Stimulated activated CD4-positive, alpha-beta T cell treated with anti-CD3 and anti-CD28 coated beads, Interleukin-12 subunit alpha, Interleukin-12 subunit beta, amount 100 ng/mL, for 24 hours (primary cell): ENCODE measurements at places on chromosomes 13 and 19.

- no peak for DNase-seq
Observed at GRCh38 chr13:49351871-49352270, 92.0 kb downstream of the CAB39L start.

DNA sequence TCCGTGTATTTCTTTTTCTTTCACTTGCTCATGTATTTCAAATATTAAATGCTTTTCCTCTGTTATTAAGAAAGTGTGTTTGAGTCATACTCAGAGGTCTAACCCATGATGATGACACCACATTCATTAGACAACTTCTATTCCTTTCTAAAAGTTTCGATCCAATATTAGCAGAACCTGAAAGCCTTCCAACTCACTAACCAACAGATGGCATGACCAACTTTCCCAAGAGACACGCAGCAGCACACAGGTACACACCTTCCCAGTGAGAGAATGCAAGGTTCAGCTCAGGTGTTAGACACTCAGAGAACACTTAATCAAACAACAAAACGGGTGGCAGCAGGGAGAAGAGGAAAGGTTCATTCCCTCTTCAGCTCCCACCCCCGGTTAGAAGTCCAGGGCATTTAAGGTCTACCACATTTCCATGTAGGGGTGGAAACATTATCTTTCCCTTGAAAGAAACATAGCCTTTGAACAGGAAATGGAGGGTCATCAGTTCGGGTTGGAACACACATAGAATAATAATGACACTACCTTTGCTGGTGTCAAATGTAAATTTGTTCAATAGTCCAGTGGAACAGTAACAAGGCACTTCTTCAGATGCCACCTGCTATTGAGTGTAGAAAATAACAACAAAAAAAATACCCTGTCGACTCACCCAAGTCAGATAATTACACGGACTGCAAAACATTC is 404.2 kb downstream of the COG6 start:
- DNase-seq, result no peak

GRCh38 chr13:50069261-50069660 is 54.0 kb downstream of the KCNRG start:
- no peak for DNase-seq

GRCh38 chr13:107301724-107302374 is 733.9 kb upstream of the ARGLU1 start:
- DNase-seq, result no peak

GRCh38 chr13:38173403-38173802 is 176.2 kb upstream of the UFM1 start:
- DNase-seq, result no peak

GRCh38 chr13:112522578-112522977 is 65.4 kb downstream of the TUBGCP3 start:
- no peak for DNase-seq

DNA sequence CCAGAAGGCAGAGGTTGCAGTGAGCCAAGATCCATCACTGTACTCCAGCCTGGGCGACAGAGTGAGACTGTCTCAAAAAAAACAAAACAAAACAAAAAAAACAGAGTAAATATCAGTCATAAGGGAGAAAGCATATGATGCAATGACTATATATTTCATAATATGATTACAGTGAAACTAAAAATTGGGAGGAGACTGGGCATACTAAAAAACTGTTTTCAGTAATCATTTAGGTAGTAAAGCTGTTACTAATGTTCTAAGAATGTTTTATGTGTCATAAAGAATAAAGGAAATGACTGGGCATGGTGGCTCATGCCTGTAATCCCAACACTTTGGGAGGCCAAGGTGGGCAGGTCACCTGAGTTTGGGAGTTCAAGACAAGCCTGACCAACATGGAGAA is 15.9 kb downstream of the ZNF573 start:
- DNase-seq, result no peak

- DNase-seq, result peak; percentile 8
Observed at GRCh38 chr13:80979035-80979641, 638.2 kb upstream of the SPRY2 start.

DNA sequence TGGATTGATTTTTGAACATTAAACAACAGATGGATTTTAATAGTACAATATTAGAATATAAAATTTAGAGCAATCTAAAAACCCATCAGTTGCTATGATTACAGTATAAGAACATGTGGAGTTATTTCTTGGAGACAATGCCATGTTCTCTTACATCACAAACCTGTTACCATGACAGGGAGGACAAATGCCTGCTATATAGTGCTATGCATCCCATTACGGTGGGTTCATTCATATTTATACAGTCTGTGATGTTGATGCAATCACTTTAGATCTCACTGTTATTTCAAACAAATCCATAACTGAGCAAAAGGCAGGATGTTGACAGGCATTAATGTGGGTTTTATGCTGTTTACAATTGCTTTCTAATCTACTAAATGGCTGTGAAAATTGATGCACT is 467.5 kb downstream of the DIAPH3 start:
- DNase-seq, result no peak

- DNase-seq, result no peak
Observed at GRCh38 chr13:111080642-111081041, 34.5 kb upstream of the ARHGEF7 start.

DNA sequence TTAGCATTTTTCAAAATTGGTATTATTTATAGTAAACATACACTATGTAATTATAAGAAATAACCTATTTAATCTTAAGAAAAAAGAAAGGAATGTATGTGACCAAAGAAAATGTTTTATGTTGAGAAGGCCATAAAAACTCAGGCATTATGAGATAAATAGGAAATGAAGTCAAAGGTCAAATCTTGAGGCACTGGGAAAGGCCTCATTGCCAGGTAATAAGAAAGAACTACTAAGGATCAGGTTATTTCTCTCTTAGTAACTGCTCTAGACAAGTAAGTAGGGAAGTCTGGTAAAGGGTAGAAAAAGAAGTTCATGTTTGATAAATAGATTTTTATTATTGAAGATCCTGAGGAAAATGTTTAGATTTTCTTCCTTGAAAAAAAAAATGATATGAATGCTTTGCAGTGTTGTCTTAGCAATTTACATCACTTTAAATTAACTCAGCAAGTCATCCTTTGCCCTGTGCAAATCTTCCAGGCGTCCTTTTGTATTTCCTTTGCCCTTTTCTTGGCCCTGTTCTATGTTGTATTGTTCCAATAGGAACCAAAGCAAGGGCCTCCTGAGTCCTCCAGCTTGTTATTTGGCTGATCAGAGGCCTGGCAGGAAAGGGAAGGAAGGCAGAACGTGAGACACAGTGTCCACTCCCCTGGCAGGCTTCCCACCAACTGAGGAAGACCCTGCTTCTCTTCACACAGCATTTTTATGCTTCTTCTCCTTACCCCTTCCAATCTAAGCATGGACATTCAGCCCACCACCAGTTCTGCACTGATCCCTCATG is 260.4 kb upstream of the MIR17HG start:
- no peak for DNase-seq

DNA sequence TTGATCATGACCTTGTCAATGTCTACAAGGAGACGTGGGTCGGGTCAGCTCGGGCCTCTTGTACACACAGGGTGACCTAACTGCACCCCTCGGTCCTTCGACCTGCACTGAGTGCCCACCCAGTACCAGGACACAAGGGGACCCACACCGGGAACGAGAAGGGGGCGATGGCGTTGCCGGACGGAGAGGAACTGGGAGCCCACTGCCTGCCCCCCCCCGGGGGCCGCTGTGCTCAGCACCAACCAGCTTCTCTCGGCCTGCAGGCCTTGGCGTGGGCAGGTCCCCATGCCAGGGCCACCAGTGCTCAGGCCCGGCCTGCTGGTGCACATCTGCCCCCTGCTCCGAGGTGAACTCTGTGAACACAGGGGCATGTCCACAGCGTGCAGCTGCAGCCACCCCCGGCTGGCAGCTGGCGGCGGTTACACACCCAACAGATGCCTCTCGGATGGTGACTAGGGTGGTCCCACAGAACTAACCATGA is 14.1 kb downstream of the CFD start:
- no peak for DNase-seq

DNA sequence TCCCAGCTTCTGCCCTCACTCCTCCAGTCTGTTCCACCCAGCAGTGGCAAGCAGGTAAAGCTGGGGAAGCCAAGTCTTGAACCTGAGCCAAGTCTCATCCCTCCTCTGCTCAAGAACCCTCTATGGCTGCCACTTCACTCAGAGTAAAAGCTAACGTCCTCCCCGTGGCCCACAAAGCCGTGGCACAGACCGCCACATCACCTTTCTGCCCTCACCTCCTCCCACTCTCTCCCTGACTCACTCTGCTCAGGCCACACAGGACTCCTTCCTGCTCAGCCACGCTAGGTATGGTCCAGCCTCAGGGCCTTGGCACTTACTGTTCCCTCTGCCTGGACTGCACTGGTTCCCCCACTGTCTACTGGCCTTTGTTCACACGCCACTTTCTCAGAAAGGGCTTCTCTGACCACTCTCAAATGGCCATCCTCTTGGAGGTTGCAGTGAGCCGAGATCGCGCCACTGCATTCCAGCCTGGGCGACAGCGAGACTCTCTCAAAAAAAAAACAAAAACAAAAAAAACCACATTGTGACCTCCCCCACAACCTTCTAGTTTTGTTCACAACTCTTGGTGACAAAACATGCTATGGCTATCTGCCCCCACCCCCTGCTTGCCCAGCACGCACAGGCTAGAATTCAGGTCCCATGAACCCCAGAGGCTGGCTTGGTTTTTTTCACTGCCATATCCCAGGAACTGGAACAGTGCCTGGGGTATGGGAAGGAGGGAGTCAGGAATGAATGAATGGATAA is 15.8 kb downstream of the NDUFB7 start:
- DNase-seq, result no peak

DNA sequence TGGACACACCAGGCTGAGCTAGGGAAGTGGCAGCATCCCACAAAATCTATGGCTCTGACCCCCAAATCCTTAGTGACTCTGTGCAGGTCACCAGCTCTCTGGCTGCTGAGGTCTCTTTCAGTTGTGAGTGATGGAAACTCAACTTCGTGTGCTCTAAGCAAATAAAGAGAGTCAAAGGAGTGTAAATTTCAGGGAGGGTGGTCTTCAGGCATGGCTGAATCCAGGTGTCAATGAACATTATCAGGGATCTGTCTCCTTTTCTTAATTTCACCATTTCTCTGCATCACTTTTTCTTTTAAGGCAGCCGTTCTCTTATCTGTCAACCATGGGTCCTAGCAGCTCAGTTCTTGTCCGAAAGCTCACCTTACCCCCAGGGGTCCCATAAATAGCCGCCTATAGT is 6.2 kb downstream of the CYP4F12 start:
- no peak for DNase-seq

GRCh38 chr13:46166224-46166584 is 15.8 kb downstream of the LCP1 start:
- no peak for DNase-seq

DNA sequence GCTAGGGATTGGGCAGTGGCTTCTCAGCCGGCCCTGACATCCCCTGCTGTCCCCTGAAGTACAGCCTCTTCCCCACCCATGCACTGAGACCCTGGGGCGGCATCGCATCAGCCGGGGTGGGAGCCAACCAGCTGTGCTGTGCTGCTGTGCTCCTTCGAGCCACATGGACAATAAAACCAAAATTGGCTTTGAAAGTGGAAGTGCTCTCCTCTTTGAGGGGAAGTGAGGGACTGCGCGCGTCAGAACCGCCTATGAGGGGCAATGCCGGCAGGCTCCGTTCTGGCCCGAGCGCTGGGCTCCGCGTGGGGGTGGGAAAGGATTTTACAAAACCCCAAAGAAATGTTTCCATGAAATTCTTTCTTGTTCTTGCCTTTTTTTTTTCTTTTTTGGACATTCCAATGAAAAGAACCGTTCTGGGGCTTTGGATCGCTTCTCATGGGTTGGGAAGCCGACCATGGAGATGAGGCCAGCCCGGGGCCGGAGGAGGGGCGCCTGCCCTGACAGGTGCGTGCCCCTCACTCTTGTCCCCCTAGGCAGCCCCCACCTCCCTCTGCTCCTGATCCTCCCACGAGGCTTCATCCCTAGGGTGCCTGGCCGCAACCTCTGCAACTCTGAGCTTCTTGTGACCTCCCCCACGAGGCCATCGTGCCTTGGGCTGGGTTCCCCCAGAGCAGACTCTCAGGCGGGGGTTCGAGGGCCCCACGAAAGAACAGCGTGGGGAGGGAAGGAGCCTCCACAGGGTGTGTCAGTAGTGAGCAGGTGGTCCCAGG is 22.6 kb downstream of the KLHL26 start:
- no peak for DNase-seq

GRCh38 chr13:24012648-24013047 is 115.3 kb upstream of the C1QTNF9B start:
- no peak for DNase-seq

DNA sequence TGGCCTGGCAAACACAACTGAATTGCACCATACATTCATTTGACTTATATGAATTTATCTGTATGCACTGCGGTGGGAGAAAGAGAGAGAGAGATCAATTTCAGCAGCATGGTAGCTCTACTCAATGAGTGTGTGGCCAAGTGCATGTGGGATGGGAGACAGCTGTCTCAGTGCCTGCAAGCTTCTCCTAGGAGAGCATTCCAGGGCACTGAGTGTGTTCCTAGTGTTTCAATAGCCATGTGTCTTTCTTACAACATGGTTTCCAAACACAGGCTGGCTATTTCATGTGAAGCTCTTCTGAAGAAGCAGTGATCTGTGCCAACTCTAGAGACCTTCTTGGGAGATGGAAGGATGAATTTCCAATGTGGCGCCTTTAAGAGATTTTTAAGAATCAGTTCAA is 43.5 kb downstream of the NEK5 start:
- DNase-seq, result no peak

DNA sequence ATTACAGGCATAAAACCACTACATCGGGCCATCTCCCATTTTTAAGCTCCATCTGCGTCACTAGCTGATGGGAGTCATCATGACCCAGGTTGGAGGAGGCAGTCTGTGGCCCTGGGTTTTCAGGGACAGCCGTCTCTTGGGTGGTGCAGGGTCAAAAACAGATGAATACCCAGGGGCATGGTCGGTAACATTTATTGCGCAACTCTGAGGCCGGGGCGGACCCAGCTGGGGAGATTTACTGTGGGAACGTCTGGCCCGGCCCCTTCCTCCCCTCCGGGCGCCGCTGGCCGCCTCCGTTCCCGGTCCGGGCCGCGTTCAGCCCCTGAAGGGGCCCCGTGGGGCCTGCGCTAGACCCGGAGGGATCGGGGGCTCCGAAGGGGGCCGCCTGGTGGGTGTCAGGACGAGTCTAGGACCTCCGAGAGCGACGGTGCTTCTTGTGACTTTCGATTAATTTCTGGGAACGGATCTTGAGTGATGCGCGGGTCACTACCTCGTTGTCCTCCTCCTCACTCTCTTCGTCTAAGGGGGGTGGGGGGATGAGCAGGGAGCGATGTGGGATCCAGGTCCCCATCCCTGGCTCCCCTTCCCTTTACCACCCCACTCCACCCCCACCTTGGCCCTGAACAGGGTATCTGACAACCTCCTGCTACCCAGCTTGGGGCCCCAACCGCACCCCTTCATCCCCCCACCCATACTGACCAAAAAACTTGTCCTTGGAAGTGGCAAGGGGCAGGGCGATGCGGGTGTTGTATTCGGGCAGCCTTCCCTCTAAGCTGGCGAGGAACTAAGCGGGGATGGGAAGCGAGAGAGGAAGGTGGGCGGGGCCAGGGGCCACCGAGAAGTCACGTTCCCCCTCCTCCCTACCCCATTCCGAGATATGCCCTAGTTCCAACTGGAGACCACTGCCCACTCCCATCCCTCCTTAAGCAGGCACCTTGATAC is 1.6 kb upstream of the RGL3 start:
- no peak for DNase-seq

GRCh38 chr19:52948025-52948770 is 14.5 kb downstream of the ZNF816 start:
- DNase-seq, result no peak
